ENCODE measurements at places on chromosomes 4 and X. TPM values are rescaled to one million over a fixed set of nuclear protein-coding genes. Genes with fewer than 3 reads are reported as not detected.

Gene MAGEA12
- total RNA-seq: not detected

Gene CYLC1
- not detected for total RNA-seq

Gene DUSP21
- total RNA-seq: not detected

Gene EBP
- 85.9 TPM for total RNA-seq

Gene CSAG2
- not detected for total RNA-seq

Gene CT45A1
- not detected for total RNA-seq

Gene JCHAIN
- not detected for total RNA-seq

Gene SCFD2
- total RNA-seq: 11.3 TPM

Gene GK
- 4.0 TPM for total RNA-seq
